ENCODE measurements at places on chromosomes 1 and 21.

- no peak for DNase-seq
Observed at GRCh38 chr1:206792939-206793607, 20.8 kb upstream of the IL10 start.

DNA sequence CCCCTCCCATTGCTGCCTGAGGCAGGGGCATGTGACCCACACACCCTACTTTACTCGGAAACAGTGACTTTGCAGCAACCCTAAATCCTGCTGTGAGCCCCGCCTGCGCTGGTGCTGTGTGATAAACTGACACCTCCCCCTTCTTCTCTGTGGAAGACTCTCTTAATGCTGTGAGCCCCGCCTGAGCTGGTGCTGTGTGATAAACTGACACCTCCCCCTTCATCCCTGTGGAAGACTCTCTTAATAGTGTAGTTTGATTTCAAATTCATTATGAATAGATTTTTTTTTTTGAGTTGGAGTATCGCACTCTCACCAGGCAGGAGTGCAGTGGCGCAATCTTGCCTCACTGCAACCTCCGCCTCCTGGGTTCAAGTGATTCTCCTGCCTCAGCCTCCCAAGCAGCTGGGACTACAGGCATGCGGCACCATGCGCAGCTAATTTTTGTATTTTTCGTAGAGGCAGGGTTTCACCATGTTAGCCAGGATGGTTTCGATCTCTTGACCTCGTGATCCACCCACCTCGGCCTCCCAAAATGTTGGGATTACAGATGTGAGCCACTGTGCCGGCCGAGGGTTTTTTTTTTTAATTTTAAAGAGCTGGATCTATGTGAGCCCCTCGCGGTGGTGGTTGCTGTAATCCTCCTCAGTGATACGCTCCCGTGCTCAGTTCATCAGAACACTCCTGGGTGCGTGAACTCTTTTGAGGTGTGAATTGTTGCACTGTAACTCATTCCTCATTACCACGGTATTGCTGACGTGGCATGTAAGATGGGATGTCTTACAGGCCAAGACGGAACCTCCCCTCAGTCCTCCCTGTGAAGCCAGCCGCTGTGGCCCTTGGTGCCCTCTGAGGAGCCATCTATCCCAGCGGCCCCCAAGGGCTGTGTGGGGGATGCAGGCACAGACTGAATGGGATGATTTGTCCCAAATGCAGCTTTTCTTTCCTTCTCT lies 60.3 kb downstream of the GALNT2 start:
- peak; percentile 57 for DNase-seq

DNA sequence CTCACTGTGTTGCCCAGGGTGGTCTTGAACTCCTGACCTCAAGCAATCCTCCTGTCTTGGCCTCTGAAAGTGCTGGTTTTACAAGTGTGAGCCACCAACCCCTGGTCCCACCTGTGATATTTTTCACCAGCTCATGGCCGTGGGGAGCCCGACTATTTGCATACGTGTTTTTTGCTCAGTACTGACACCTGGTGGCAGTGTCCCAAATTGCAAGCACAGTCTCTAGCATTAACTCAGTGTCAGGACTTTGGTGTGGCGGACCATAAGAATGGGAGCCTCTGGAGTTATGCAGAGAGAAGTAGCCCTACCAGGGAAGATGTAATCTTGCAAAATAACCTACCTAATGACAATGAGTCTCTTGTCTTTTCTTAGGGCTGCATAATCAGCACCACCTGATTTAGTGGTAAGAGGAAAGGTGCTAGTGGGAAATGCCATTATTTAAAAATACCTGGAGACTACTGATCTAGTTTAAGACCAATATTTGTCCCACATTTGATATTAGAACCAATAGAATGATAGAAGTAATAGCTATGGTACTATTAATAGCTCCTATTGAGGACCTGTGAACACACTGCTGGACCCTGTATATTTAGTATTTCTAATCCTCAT lies 305.4 kb downstream of the DISC1 start:
- DNase-seq = no peak

DNA sequence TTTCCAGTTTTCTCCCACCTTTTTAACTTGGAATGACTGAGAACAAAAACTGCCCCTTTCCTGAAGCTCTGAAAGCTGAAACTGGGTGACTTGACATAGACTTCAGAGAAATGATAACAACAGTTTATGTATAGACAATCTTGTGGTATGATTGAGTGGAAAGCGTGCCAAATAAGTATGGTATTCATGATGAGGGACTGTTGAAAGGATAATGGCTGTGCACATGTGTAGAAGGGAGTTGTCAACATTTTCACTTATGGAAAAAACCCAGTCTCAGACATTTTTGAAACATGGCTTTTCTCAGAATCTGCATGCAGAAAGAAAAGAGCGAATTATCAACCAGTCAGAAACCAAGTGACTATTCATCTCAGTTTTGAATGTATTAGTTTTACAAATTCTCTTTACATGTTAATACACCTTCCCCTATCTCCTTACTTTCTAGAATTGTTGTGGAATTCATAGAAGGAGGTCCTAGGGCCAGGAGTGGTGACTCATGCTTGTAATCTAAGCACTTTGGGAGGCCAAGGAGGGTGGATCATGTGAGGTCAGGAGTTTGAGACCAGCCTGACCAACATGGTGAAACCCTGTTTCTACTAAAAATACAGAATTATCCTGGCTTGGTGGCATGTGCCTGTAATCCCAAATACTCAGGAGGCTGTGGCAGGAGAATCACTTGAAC lies 261.2 kb downstream of the S1PR1 start:
- no peak for DNase-seq

DNA sequence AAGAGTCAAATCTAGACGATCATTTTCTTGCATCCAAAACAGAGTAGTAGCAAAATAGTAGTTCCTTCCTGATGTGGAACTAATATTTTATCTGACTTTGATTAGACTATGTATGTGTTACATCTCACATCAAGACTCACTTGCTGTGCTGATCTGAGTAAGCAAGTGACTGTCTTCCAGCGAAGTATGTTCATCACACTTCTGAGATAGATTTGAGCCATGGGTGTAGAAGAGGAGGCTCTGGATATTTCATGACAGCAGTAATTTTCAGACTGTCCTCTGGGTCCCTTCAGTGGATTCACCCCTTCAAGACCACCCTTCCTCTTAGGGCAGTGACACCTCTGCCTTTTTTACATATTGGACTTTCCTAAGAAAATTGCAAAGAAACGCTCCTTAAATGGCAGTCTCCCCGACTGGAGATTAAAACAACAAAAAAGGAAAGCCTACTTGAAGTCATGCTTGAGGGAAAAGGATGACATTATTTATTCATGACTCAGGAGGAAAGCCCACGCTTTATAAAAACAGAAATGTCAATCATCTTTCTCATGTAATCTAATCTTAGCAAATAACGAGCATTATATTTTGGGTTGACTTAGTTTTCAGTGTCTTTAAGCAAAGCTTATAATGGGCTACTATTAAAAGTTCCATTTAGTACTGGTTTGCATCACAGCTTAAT lies 22.8 kb downstream of the ATP1B1 start:
- DNase-seq = no peak

DNA sequence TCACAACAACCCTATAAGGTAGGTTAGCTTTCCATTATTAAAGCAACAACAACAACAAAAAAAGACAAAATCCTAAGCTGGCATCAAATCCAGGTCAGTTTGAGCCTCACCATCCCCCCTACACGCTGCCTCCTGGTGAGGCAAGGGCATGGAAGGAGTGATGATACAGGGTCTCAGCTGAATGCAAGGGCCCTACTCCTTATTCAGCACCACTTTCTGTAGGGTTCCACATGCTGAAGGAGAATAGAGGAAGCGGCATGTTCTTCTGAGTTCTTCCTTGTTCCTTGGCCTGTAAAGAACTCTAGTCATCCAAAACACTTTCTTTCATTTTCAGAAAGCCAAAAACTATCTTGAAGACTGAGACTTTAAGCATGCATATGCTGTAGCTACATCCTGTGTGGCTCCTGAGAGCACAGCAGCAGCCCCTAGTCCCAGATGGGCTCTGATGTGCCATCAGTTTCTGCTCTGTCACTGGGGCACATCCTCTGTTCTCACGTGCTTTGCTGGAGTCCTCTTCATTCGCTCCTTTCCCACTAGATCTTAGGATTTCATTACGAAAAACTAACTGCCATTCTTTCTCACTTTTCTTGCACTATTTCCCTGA lies 6.2 kb downstream of the ILDR2 start:
- DNase-seq = no peak

- no peak for DNase-seq
Observed at GRCh38 chr1:54298284-54299033, 98.5 kb downstream of the MRPL37 start.

- no peak for DNase-seq
Observed at GRCh38 chr1:81681601-81682266, 119.0 kb upstream of the ADGRL2 start.

DNA sequence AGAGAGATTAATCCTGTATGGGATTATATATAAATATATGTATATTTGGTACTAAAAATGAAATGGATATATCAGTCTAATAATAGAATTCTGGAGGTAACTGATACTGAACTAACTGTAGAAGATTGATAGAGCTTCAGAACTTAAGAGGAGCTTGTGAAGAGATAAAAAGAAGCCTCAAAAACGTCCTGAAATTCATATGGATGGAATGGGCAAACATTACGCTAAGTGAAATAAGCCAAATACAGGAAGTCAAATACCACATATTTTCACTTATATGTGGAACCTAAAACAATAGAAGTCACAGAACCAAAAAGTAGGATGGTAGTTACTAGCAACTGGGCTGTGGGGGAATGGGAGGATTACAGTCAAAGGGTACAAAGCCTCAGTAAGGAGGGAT lies 36.0 kb upstream of the ADGRL4 start:
- no peak for DNase-seq

- DNase-seq = no peak
Observed at GRCh38 chr21:42523211-42523610, 9.6 kb downstream of the SLC37A1 start.

GRCh38 chr1:39625462-39626273 lies 13.8 kb downstream of the HEYL start:
- DNase-seq = no peak

DNA sequence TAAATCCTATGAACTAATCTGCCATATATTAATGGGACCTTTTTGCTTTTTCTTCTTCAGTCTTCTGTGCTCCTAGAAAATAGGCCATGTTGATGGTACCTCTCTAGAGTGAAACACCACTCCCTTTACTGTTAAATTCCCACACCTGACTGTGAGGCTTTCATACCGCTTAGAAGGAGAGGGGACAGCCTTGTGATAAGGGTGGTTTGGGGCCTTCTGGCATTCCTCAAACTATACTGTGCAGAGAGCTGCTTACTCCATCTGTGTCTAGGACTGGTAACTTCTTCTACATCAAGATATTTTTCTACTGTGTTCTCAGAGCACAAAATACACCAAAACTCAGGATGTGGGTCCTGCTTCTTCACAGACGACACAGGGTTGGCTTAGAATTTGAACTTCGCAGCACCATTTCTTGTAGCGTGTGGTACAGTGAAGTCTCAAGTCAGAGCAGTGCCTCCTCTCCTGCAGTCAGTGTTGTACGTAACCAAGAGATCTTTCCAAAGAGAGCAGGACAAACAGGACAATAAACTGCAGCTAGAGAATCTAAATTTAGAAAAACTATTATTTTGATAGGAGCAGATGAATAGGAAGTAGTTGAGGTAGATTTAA lies 43.8 kb downstream of the MACO1 start:
- DNase-seq = no peak

DNA sequence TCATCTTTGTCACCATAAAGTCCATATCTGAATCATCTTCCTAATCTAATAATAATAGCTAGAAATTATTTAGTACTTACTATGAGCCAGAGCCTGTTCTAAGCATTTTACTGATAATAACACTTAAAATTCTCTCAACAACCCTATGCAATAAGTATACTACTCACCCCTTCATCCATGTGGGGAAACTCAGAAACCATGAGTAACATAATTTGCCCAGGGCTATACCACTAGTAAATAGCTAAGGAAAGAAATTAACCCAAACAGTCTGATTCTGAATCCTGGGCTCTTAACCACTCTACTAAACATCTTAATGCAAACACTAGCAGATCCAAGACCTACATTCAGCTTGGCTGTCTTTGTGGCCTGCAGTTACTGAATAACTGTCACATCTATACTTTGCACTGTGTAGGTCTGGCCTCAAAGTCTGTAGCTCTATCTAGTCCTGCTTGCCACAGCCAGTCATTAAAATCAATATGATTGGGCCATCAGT lies 394.8 kb upstream of the ESRRG start:
- DNase-seq = no peak

GRCh38 chr1:200384818-200385390 lies 24.9 kb downstream of the ZNF281 start:
- DNase-seq = no peak

DNA sequence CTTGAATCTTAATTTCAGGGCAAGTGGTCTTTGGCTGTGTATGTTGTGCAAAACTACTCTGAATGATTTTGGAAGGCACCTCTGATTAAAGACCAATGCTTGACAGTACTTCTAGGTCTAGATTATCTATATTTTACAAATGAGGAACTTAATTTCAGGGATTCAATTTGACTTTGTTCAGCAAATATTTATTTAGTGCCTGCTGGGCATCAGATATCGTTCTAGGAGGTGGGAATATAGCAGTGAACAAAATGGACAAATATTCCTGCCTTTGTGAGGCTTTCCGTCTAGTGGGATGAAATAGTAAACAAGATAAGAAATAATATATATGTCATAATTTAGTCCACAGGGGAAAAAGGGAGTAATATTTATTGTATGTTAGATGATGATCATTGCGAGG lies 4.7 kb downstream of the ZNF326 start:
- no peak for DNase-seq

- no peak for DNase-seq
Observed at GRCh38 chr21:38769191-38769780, 36.4 kb upstream of the ETS2 start.
